ENCODE measurements at places on chromosomes 7 and 10.

DNA sequence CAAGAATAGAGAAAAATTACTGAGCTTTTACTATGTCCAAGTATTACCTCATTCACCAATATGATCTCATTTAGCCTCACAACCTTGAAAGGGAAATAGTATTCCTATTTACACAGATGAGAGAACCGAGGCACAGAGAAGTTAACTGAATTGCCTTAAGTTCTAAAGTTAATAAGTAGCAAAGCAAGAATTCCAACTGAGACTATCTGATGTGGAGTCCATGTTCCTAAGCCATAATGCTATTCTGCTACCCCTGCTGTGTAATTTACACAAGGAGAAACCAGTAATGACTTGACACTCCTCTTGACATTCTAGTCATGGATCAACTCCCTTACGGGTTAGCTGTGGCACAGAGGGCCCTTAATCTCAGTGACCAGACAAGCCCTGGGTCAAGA lies 60.7 kb downstream of the ABCB4 start:
- DNase-seq = no peak

DNA sequence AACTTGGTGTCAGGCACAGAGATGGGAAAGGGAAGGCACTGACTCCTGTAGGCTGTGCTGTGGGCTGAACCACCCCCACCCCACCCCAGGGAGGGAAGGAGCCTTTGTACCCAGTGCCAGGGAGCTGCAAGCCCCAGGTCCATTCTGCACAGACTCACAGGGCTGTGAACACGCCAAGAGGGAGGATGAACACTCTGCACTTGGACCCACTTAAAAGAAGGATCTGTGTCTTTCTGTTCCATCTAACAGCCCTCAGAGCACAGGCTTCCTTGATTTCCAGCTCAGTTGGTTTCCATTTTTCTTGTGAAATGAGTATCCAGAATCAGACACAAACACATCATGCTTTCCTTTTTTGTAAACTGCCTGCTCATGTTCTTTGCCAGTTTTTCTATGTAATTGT lies 84.9 kb downstream of the GRB10 start:
- no peak for DNase-seq

- DNase-seq = no peak
These were observed 126.3 kb upstream of the CELF2 start for GRCh38 chr10:10891124-10892082.

DNA sequence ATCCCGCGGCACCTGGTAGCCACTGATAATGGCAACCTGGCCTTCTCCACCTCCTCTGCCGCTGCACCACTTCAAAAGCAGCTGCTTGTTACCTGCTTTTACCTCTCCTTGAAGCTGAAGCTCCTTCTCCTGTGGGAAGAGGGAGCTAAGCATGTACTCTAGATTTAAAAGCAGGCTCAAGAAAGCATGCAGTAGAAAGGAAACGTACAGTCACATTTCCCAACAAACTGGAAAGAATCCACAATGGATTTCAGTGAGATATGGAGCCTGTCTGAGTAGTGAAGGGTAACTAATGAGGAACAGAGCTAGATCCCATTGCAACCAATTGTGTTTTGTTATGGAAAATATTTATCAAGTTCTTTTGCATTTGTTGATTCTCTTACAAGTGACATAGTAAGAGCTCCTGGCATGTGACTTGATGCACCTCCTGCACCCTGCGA lies 457.4 kb upstream of the GALNT17 start:
- no peak for DNase-seq

GRCh38 chr10:120793088-120793487 lies 58.1 kb upstream of the WDR11 start:
- DNase-seq = no peak

- no peak for DNase-seq
These were observed 177.3 kb upstream of the GRB10 start for GRCh38 chr7:50959991-50960390.

DNA sequence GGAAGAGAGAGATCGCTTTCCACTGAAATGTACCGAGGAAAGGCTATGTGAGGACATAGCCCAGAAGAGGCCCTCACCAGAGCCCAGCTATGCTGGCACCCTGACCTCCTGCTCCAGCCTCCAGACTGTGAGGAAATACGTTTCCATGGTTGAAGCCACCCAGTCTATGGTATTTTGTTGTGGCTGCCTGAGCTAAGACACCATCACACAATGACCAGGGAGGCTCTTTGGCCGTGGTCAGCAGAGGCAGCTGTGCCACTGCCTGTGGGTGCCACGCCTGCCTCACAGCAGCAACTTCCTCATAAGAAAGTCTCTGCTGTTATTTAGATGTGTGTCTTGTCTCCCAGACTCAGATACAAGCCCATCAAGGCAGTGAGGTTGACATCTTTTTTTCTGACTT lies 182.7 kb upstream of the PLXNA4 start:
- no peak for DNase-seq

- no peak for DNase-seq
These were observed 8.3 kb downstream of the TLL2 start for GRCh38 chr10:96505150-96506136.

DNA sequence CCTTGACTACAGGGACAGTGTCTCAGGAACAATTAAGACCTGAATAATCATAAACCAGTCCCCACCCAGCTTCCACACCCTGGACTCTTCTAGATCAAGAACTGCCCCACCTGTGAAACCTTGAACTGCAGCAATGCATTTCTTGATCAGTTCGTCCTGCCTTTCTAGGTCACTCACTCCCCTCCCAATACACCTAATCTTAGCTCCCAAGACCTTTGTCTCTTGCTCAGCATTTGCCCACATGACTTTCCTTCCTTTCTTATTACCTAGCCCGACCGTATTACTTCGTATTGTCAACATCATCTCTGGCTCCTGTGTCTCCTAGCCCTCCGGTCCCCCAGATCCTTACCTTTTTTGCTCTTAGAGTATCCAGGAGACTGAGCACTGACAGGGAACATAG lies 5.5 kb upstream of the NAMPT start:
- DNase-seq = no peak

DNA sequence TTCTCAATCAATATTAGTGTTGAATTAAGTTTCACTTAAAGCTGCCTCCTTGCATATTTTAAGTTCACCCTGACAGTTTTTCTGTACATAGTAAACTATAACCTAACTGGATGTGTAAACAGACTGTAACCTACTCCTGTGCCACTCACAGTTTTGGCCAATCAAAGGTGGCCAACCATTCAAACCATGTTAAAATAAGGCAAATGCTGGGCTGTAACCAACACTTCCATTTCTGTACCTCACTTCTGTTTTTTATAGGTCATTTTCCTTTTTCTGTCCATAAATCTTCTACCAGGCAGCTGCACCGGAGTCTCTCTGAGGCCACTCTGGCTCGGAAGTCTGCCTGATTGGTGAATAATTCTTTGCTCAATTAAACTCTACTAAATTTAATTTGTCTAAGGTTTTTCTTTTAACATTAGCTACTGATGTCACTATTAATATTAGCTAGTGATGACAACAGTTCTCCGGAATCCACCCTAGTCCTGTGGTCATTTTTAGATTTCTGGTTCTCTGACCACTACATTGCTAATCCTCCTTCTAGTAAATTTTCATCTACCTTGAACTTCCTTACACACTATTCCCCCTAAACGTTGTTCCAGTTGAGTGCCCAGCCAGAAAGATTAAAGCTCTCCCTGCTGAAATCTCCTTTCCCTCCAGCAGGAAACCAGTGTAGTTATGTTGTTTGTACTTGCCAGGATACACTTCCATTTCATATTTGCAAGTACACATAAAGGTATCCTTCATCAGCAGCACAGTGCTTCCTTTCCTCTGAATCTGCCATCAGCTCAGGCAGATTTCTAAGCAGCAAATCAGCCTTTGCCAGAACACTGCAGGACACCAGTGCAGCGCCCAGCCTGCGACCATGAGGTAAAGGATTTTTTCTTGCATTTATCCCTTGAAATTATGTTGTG lies 18.6 kb upstream of the IFIT2 start:
- no peak for DNase-seq

- DNase-seq = no peak
These were observed 50.6 kb upstream of the UBE3C start for GRCh38 chr7:157088136-157088535.

- DNase-seq = no peak
These were observed 420.4 kb downstream of the SDK1 start for GRCh38 chr7:3721422-3721821.

All from CD4-positive, alpha-beta T cell treated with Interleukin-12 subunit alpha and Interleukin-12 subunit beta, for 1 hour (primary cell).